ENCODE measurements at places on chromosomes 7 and 10.
A peak's percentile ranks its signal among the peaks of the same experiment; 100 is the strongest.

GRCh38 chr10:33826186-33826585, 491.7 kb upstream of the NRP1 start:
- no peak for DNase-seq

DNA sequence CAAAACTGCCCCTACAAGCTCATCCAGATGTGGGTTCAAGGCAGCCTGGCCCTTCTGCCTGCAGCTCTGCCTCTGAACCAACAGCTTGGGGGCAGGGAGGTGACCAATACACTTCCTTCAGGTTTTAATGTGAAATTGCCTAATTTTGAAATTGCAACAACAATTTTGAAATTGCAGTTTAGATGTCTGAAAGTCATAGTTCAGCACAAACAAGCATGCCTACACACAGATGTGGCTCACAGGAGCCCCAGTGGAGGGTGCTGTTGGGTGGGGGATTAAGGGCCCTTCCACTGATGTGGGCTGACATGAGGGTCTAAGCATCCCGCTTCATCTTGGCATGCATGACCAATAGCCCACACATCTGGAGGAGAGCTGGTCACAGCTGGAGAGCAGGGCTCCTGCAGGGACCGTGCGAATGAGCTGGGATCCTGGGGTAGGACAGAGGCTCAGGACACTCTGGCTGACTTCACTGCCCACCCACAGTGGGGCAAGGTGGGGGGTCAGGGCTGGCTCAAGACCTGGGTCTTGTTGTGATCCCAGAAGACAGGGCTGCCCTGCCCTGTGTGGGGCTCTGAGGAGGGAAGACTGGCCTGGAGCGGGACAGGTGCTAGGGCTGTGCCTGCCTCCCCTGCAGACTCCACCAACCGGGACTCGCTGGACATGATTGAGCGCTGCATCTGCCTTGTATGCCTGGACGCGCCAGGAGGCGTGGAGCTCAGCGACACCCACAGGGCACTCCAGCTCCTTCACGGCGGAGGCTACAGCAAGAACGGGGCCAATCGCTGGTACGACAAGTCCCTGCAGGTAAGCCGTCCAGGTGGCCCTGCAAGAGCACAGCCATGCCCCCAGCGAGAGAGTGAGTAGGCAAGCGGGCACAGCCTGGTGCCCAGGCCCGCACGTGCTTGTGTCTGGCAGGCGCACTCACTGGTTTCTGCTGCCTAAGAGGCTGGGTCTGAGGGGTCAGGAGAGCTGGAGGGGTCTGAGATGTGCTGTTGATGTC, 32.3 kb downstream of the CHAT start:
- DNase-seq = peak; percentile 39

- DNase-seq = no peak
Observed at GRCh38 chr10:24505759-24506158, 217.9 kb downstream of the ARHGAP21 start.

- DNase-seq = peak; percentile 64
Observed at GRCh38 chr10:13099666-13100348, at the start of gene OPTN. Gene OPTN (plus strand): TSS chr10:13100163. CDS start chr10:13109123, 8,960 bp downstream.

DNA sequence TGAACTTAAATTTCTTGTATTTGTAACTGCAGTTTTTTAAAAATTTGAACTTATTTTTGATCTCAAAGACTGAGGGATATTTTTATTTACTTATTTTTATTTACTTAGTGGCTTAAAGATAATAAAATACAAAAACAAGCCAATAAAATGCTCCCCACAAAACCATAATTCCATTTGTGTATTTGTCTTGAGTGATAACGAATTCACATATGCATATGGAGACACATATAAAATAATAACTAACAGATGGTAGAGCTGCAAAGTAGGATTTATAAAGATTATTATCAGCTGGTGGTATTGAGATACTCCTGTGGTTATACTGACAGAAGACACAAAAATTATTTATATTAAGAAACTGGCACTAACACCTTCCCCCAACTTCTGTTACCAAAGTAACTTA, 90.2 kb upstream of the RPA3 start:
- no peak for DNase-seq

GRCh38 chr10:57038531-57038930, 677.5 kb upstream of the ZWINT start:
- no peak for DNase-seq

DNA sequence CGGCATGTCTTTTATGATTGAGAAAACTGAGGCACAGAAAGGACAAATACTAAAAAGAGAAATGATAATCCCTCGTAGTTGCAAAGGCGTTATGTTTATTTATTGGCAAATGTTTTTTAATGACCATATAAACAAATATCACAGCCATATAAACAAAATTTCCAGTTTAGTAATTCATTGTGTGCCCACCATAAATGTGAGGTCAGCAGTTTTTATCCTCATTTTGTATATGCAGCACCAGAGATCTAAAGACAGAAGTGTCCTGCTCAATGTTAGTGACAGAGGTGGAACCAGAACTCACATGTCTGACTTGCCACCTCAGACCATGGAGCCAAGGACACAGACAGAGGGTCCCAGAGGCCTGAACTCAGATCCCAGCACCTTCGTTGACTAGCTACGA, 14.1 kb downstream of the CNNM1 start:
- DNase-seq = no peak

- DNase-seq = no peak
Observed at GRCh38 chr10:79243181-79244067, 103.8 kb upstream of the PPIF start.

- DNase-seq = no peak
Observed at GRCh38 chr7:116305485-116306408, 95.4 kb downstream of the TES start.

DNA sequence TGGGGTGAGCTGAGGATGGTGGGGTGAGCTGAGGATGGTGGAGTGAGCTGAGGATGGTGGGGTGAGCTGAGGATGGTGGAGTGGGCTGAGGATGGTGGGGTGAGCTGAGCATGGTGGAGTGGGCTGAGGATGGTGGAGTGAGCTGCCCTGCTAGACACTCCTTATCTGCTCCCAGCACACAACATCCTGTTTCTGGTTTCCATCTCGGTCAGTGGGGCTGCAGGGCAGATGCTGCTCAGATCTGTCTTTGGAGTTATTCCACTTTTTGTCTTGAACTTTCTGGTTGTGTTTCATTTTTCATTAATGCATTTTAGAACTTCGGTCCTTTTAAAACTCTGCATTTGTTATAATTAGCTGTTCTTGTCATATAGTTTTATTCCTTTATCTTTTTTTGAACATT, 67.9 kb upstream of the ANTXRL start:
- no peak for DNase-seq

DNA sequence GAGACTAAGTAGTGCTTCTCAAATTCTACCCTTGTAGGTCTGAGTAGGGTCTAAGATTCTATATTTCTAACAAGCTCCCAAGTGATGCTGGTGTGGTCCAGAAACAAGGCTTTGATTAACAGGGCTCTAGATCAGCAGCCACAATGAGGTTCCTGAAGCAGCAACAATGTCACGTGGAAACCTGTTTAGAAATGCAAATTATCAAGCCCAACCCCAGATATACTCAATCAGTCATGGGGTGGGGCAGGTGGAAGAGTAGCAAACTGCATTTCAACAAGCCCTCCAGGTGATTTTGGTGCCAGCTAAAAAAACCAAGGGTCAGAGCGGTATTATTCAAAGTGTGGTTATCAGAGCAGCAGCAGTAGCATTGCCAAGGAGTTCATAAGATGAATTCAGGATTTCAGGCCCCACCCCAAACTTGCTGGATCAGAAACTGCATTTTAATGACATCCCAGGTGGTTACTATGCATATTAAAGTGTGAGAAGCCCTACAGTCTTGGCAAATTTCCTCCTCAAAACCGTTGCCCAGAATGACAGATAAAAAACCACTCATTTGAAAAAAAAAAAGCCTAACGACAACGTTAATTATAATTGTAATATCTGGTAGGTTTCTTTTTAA, 199.2 kb downstream of the AHR start:
- DNase-seq = no peak

DNA sequence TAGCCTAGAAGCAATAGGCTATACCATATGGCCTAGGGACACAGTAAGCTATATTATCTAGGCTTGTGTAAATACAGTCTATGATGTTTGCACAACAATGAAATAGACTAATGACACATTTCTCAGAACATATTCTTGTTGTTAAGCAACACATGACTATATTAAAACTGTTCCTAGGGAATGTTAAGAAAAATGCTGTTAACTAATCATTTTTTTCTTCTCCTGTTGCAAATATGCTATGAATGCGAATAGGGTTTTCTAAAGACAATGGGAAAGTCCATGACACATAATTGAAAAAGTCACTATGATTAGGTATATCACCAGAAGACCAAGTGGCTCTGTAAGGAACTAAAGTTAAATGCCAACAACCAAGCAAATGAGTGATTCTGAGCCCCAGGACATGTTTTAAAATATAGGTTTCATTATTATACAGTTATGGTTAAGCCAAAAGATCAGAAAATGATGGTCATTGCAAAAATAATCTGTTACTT, 454.0 kb upstream of the SORCS1 start:
- DNase-seq = no peak

DNA sequence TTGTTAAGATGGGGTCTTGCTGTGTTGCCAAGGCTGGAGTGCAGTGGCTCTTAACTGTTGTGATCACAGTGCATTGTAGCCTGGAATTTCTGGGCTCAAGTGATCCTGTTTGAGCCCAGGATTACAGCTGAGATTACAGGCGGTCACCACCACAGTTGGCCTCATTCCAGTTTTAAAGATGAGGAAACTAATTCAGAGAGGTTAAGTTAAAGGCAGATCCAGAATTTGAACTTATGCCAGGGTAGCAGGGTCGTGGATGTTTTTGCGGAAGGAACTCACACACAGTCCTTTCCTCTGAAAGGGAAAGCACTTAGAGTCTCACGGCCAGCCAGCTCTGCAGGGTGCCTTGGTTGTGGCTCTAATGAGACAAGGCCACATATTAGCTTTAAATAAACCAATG, 84.7 kb downstream of the MMRN2 start:
- no peak for DNase-seq

GRCh38 chr7:151865070-151865670, 11.7 kb downstream of the PRKAG2 start:
- no peak for DNase-seq

- DNase-seq = no peak
Observed at GRCh38 chr7:107810626-107811025, 7.6 kb upstream of the SLC26A3 start.

GRCh38 chr7:107593025-107593410, 13.0 kb downstream of the BCAP29 start:
- DNase-seq = no peak

DNA sequence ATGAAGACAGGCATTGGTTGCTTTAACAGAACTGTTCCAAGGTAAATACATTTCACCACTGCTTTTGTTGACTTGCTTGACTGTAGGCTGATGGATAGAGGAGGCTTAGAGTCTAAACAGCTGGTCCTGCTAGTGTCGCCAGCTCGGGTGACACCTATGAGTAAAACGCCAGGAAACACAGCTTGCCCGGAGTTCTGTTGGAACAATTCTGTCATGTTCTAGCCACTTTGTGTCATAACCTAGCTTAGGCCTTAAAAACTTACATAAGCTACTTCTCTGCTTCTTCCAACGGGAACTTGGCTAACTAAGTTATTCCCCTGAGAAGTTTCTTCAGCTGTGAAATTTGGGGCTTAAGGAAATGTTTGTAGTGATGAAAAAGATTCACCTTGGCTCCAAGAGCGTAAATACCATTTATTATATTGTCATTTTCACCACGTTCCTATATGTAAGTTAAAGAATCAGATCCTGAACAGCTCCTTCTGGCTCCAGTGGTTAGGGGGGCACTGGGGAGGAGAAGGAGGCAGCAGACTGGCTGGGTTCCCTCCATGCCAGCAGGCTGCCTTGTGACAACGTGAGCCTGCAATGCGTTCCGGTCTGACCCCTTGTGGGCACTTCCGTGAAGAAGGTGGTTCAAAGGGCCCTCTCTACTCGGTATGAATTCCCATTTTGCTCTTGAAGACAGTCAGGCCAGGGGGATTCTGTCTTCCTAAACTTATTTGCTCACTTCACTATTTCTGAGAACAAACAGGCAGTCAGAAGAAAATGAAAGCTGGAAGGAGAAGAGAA, 253.2 kb downstream of the BMPER start:
- no peak for DNase-seq

GRCh38 chr7:88789480-88790064, 6.0 kb downstream of the TEX47 start:
- DNase-seq = no peak

GRCh38 chr10:15585303-15585715, 134.4 kb downstream of the ITGA8 start:
- no peak for DNase-seq

DNA sequence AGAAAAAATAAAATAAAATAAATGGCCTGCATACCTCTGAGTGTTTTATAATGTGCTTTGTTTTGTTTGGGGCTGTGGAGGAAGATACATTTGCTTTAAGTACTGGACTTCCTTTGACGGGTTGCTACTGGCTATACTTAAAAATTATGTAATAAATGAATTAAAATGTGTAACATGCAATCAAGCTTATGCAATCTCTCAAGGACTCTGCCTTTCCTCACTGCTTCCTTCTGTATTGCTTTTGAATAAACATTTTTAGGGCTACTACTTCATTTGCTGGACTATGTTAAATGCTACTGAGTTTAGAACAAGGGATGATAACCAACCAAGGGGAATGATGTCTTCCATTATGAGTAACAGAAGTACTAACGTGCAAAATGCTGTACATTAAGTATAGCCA, 91.6 kb downstream of the ETV1 start:
- no peak for DNase-seq

- no peak for DNase-seq
Observed at GRCh38 chr7:105759670-105760550, 116.5 kb downstream of the ATXN7L1 start.

DNA sequence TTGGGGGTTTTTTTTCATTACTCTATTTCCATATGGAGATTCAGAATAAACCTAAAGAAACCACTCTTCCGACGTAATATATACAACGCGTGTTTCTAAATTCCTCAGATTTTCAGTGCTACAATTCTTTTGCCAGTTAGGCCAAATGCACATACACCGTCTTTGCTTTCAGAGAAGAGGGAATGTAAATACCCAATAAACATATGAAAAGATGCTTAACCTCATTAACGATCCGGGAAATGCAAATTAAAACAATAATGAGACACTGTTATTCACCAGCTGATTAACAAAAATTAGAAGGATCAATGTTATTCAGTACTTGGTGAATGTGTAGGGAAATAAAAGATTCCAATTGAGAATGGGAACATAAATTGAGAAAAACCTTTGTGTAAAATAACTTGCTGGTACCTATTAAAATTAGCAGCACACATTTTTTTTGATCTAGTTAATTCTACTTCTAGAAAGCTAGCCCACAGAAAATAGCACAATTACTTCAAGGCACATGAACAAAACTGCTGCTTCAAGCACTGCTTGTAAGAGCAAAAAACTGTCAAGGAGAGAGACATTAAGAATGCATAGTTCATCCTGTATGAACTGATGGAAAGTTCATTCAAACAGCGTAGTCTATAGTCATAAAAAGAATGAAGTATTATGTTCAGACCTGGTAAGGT, 56.7 kb downstream of the FGFR2 start:
- DNase-seq = no peak

GRCh38 chr7:125661006-125661405, 731.4 kb upstream of the POT1 start:
- DNase-seq = no peak
